Activated T-cell treated with anti-CD3 and anti-CD28 coated beads, Interleukin-2, amount 50 U/mL, for 1 hour (primary cell): ENCODE measurements at places on chromosomes 12 and 14.

DNA sequence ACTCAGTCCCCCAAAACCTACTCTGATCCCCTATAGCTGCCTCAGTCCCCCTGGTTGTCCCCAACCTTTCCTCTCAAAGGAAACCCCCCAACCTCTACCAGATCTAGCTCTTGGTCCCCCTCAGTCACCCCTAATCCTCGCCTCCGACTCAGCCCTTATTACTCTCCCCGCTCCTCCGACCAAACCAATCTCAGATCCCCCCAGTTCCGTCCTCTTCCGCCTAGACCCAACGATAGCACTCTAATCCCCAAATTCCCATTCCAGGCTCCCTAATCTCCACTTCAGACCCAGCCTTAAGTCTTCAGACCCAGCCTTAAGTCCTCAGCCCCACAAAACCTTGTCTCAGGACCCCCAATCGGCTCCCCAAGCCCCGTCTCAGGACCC, 612 bp downstream of the VPS37B start:
- no peak for DNase-seq

DNA sequence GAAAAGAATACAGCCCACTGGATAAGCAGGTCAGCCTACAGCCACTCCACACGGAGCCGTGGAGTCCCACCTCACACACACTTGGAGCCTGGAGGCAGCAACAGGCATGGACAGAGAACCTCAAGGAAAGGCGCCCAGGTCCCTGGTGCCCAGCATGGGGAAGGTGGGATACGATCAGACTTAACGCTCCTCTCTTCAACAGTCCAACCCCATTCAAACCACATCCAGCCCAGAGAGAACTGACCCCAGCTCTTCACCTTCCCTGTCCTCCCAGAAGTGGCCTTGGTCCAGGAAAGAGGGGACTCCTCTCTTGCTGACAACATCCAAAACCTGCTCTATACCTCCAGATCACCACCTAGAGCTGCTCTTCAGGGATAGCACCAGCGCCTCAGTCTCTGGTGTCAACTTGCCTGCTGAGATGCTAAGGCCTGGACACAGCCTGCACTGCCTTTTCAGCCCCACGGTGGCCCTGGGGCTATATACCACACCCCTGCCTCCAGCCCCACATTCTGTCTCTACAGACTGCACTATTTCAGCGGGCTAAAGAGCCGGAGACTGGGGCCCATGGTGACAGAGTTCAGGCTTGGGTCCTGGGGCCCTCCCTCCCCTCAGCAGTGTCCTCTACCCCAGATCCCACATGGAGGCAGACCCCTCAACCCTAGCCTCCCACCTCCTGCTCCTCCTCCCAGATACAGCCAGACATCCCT, 7.0 kb downstream of the ADCY6 start:
- no peak for DNase-seq

DNA sequence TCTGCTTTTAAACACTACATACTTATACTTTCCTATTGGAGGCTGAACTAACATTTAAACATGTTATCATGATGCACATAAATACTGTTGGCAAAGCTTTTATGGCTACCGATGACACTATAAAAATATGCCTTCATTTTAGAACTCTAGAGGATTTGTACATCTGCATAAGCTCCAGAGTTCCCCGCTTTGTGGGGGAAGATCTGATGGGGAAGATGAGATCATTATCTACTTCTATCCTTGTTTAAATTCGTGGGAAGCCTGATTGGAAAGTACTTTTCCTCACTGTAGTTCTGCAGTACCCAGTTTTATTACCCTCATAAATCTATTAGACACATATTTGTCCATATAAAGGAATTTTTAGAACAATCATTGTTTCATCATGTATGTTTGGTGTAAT, 299.6 kb upstream of the ATP2B1 start:
- no peak for DNase-seq

DNA sequence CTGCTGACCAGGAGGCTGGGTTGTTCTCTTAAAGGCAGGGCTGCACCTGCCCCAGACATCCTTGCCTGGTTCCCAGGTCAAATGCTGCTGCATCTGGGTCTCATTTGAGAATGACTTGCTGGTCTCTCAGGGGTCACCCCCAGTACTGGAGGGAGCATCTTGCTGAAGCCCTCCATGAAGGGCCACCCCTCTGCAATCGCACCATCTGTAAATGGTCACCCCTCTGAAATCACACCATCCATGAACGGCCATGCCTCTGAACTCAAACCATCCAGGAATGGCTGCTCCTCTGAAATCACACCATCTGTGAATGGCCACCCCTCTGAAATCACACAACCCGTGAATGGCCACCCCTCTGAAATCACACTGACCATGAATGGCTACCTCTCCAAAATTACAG, 7.3 kb upstream of the SERPINA6 start:
- DNase-seq, result no peak

GRCh38 chr12:10563002-10563401, 50.4 kb downstream of the MAGOHB start:
- DNase-seq, result no peak

GRCh38 chr14:100747736-100748135, 21.0 kb downstream of the DLK1 start:
- no peak for DNase-seq

- DNase-seq, result no peak
These were observed 29.1 kb upstream of the ULK1 start for GRCh38 chr12:131865180-131865875.
